ENCODE measurements at places on chromosomes 11 and 22. TPM values are rescaled to one million over a fixed set of nuclear protein-coding genes. Genes with fewer than 3 reads are reported as not detected.

DNA sequence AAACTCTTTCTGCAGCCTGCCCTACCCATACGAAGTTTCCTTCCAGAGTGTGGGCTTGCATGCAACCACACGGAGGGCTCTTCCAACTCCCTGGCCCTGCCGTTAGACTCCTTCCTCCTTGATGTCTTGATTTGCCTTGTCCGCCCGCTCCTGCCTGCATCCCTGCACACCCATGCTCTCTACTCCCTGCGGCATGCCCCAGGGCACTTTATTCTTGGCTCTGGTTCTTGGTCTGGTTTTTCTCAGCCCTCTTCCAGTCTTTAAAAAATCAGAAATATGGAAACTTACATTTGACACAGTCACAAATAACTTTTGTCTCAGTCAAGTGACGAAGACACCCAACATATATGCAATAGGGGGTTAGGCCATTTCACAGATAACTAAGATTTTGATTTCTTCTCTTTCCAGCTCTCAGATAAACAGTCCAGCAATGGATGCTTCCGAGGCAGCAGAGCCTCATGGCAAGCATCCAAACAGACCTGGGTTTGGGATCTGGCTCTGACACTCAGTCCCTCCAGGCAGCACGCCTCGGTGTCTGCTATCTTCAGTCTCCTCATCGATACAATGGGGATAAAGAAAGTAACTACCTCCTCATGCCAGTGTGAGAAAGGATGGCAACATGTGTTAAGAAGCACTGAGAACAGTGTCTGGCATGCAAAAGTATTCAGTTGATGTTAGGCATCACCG lies 15.7 kb upstream of the OPCML start:
- DNase-seq, result no peak

GRCh38 chr11:1397862-1398527 lies 8.3 kb downstream of the BRSK2 start:
- DNase-seq, result peak; percentile 41

- no peak for DNase-seq
Measured at GRCh38 chr22:32806296-32806695, 4.8 kb downstream of the TIMP3 start.

GRCh38 chr11:8911029-8911823 lies at the start of gene AKIP1:
TSS of gene AKIP1 (plus strand) at chr11:8911189. CDS start at chr11:8911450, 261 bp downstream.
- DNase-seq, result peak; percentile 99

DNA sequence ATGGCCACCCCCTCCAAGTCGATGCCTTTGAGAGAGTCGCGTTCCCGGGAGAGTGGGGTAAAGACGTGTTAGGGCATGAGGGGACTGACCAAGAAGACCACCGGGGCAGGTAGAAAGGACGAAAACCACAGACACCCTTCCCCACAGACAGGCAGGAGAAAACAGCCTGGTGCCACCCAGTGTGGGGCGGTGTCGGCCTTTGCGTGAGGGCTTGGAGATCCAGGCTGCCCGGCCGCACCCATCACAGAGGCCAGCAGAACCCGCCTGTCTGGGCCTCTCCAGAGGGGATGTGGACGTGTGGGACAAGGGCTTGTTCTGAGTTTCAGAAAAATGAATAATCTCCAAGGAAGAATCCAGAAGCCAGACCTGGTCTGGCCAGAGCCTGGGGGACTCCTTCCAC lies 30.8 kb downstream of the DAGLA start:
- DNase-seq, result no peak

GRCh38 chr22:27801616-27802345 lies at the start of gene MN1:
TSS of gene MN1 (minus strand) at chr22:27801756. CDS start at chr22:27800543, 1,213 bp downstream.
- DNase-seq, result peak; percentile 87

- no peak for DNase-seq
Measured at GRCh38 chr11:9972989-9973388, 309.1 kb downstream of the SWAP70 start.

GRCh38 chr11:45210846-45211245 lies 64.4 kb downstream of the PRDM11 start:
- DNase-seq, result no peak

- no peak for DNase-seq
Measured at GRCh38 chr22:45805413-45805812, 133.8 kb downstream of the ATXN10 start.

DNA sequence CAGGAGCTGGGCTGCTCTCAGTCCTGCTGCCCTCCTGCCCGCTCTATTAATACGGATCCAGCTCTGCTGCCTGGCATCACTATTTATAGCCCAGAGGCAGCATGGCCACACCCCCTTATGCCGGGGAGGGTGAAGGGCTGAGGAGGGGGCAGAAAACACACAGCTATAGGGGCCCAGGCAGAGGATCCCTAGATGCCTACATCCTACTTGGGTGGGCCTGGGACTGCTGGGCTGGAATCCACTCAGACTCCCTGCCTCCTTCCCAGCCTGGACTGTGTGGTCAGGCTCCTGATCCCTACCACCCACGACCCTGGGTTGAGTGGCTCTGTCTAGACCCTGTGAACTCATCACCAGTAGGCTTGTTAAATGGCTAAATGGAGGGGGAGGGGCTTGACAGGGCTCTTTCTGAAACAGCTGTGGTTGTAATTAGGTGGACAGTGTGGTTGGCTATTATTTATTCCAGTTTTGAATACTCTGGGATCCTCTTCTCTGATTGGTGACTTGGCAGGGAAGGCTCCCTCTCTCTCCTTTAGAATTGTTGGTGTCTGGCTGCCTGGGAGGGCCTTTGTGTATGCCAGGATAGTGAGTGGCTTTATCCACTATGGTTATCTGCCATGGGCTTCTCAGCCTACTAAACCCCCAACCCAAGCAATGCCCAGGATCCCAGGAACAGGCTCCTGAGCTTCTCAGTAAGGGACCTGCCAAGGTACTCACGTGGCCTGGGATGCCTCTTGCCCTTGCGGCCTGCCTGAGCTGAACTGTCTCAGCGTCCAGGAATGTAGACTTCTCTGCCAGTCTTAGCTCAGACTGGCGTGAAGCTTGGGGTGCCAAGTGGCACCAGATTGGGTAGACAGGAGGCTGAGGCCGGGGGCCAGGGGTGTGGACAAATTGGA lies 15.2 kb downstream of the PHLDB1 start:
- DNase-seq, result peak; percentile 76

GRCh38 chr22:44645531-44645930 lies 56.5 kb upstream of the PRR5 start:
- no peak for DNase-seq

DNA sequence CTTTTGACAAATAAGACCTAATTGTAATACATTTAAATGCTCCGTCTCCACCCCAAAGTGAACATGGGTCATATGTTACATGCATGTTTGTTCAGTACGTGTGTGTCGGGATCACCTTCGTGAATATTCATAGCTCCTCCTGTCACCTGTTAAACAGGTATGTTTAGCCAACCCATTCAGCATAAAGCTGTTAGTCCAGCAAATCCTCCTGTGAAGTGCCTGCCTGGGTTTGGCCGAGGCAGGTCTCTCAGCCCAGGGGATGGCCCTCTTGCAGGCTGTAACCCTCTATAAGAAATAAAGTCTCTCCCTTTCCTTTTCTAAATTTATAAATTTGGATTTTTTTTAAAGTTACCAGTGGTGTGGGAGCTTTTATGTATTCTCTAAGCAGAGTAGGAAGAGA lies 38.9 kb upstream of the NTM start:
- DNase-seq, result no peak

- peak; percentile 71 for DNase-seq
Measured at GRCh38 chr11:123301696-123302400, 106.8 kb upstream of the CLMP start.

DNA sequence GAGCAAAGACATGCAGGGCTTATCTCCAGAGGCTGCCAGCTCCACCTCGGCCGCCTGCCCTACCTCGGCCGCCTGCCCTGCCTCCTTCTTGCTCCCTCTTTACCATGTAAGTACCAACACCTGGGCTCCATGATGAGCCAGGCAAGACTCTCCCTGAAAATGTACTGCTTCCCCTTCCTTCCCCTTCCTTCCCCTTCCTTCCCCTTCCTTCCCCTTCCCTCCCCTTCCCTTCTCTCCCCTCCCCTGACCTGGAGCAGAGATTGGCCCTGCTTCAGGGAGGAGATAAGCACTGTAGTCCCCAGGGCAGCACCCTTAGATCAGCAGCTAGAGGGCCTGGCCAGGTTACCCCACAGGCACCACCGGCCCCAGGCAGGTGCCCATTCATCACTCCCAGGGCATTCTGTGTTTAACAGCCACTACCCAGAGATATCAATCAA lies 25.4 kb upstream of the ADORA2A start:
- no peak for DNase-seq

Gene CCDC188
- 4.0 TPM for total RNA-seq

Gene MRGPRX4
- not detected for total RNA-seq

Gene NRGN
- 41.1 TPM for total RNA-seq

Gene TEX12
- total RNA-seq, result 0.57 TPM

Gene IGF2
- total RNA-seq, result 620 TPM

Gene OR51B4
- total RNA-seq, result not detected

Gene KRTAP5-3
- total RNA-seq, result not detected

Gene OR10A2
- not detected for total RNA-seq

Gene MTCH2
- total RNA-seq, result 34.8 TPM
